Right forelimb (tissue), 1 donor: ENCODE measurements at places on chromosomes 2 and 18.

GRCh38 chr2:54770211-54770610 lies 46.7 kb downstream of the EML6 start:
- no peak for DNase-seq

DNA sequence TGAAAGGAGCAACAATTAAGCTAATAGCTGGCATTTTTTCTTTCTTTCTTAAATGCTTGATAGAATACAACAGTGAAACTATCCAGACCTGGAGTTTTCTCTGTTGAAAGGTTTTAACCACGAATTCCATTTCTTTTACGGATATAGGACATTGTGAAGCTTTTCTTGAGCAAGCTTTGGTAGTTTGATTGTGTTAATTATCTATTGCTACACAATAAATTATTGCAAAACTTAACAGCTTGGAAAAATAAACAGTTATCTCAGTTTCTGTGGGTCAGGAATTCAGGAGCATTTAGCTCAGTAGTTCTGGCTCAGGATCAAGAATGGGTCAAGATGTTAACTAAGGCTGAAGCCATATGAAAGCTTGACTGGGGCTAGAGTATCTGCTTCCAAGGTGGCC lies 11.7 kb downstream of the PHOSPHO2 start:
- no peak for DNase-seq

GRCh38 chr18:36128907-36129299 lies 237 bp downstream of the SLC39A6 start:
- no peak for DNase-seq

DNA sequence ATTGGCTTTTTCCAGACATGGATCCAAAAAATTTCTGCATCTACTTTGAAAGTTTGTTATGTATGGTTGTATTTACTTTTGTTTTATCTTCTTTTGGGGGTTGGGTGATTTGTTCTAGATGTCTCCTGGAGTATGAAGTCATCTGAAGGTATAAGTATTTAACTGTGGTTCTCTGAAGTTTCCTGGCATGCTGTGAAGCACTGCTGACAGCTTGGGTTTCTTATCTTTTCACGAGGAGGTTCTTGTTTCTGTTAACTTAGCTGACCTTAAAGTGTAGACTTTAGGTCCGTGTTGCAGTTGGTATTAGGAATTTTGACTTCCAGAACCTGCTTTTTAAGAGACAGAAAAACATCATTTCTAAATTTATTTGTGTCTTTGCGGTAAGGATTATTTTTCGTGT lies 15.9 kb downstream of the GLS start:
- no peak for DNase-seq

GRCh38 chr2:181995289-181995688 lies 9.6 kb downstream of the PPP1R1C start:
- DNase-seq: no peak

- no peak for DNase-seq
Measured at GRCh38 chr2:11535899-11536344, 2.1 kb downstream of the GREB1 start.

GRCh38 chr2:32865399-32866068 lies 81.2 kb upstream of the LTBP1 start:
- no peak for DNase-seq

DNA sequence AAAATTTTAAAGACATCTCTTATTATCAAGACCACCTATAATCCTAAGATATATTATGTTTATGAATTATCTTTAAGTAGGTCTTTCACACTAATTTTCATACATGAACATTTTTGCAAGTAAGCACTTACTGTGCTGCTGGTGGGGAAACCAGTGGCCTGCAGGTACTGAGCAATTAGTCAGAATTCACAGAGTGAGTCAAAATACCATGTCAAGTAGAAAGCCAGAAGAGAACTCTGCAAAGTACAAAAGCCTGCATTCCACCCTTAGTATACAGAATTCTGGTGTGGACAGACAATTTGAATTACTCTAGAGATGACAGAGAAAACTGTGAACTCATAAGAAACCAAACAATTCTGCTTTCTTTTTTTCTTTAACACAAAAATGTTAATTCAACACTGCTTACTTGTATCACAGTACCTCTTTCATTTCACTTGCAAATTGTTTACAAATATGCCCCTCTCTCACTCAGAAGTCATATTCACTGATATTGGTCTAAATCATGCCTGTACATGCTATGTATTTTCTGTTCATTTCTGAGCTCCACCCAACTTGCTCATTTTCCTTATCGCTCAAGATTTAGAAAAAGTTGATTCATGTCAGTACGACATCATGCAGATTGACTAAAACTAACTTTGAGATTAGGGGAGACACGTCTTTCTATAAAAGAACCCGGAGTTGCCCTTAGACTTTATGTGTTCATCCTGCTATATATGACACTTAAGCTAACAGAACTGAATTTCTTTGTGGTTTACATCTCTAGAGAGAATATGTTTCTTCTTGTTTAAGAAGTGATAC lies 182.9 kb downstream of the IKZF2 start:
- no peak for DNase-seq

DNA sequence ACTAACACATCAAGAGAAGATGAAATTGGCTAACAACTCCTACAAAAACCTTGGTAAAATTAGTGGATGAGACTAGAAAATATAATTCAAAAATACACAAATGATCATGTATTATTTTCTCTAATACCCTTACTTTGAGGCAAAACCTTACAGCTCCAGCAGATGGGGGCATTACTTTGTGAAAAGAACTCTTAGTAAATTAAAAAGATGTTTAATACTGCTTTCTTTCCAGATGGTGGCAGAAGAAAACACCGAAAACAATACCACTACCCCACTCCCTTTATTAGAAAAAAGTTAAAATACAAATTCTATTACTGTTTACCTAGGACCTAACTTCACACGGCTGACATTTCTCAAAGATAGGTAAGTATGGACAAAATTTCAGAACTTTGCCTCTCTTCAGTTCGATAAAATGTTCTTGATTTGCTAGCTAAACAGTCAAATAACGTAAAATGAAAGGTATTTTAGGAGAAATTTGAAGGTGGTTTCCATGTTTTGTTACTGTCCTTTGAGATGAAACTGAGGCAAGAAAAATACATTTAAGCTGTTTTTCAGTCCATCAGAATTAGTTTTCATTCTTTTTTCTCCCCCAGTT lies 30.6 kb downstream of the ORC4 start:
- no peak for DNase-seq

- no peak for DNase-seq
Measured at GRCh38 chr2:16142383-16143361, 202.3 kb downstream of the MYCN start.

GRCh38 chr18:22467760-22468553 lies 50.2 kb upstream of the CTAGE1 start:
- no peak for DNase-seq

DNA sequence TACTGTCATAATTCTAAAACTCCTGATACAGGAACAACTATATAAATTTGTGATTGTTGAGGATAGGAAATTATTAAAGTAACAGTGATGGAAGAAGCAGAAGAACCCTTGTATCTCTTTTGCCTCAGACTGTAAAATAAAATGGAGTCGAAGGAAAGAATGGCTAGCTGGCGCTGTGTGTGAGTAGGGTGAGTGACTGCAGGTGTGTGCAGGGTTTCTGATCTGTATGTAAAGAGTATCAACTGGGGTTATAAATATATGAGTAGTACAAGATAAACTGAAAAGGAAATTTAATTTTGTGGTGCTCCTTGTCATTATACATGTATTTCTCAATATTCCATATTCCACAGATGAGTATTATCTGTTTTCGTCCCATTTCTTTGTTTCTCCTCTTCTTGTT lies 15.2 kb downstream of the POLI start:
- DNase-seq: no peak

GRCh38 chr2:221997100-221997499 lies 301.7 kb downstream of the PAX3 start:
- DNase-seq: no peak

GRCh38 chr2:100664021-100664755 lies 101.4 kb downstream of the PDCL3 start:
- no peak for DNase-seq

DNA sequence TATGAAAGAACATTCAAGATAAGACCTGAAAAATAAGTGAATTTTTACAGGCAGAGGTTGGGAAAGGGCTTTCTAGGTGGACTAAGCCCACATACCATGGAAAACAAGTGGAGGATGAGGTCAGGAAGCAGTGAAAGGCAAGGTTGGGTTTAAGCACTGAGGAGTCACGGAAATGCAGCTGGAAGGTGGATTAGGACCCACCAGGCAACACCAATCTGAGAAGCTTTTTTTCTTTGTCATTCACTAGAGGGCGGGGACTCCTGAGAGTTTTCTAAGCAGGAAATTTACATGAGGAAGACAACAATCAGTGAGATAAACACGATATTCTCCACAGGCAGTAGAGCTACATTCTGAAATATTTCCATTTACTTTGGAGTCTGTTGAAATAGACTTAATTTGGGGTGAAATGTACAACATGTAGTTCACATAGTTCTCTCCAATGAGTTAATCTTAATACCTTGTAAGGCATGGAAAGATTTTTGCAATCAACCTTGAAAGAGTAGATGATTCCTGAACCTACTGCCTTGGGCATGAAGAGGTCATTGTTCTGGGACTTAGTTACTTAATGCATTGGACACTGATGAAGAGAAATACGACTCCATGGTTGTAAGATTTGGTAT lies 40.7 kb downstream of the VIT start:
- no peak for DNase-seq

GRCh38 chr18:48832938-48833700 lies 117.6 kb downstream of the SMAD7 start:
- peak; percentile 70 for DNase-seq

DNA sequence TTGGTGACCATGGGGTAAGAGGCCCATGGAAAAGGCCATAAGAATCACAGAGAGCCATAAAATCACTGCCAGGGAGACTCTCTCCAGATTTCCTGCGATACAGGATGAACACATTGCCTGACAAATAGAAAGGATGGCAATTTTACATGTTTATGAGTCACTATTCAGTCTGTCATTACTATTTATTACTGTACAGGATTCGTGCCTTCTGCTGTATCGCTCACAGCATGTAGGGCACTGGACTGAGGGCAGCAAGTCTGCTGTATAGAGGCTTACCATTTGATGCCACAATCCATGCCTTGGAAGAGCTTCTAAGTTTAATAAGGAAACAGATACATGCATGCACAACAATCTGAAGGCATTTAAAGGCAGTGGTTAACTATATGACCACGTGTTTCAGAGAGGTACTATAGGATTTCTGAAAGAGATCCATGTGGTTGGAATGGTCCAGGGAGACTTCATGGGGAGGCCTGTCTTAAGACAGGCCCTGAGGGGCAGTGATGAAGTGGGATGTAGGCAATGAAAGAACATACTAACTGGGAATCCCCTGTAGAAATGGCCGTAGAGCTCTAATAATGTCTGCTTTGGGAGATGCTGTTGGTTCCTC lies 702.4 kb upstream of the RAB6C start:
- no peak for DNase-seq

GRCh38 chr18:66457245-66457644 lies 146.6 kb downstream of the CDH19 start:
- no peak for DNase-seq

GRCh38 chr2:217974389-217975005 lies 28.3 kb downstream of the TNS1 start:
- no peak for DNase-seq

DNA sequence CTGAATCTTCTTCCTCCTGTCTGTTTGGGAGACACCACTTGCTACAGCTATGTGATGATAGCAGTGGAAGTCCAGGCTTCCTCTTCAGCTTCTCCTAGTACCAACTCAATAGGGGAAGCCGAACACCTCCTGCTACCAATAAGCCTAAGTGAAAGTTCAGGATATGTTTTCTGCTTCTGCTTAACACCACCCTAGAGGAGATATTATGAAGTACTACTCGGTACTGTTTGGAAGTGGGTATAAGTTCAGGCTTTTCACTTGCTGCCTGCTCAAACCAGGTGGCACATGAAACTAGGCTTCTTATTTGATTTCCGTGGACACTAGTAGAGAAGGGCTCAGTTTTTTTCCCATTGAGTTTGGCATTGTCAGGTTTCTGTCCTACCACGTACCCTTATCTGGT lies 99.8 kb downstream of the PTPN4 start:
- DNase-seq: no peak

- peak; percentile 21 for DNase-seq
Measured at GRCh38 chr2:120477198-120477597, 131.3 kb downstream of the INHBB start.

DNA sequence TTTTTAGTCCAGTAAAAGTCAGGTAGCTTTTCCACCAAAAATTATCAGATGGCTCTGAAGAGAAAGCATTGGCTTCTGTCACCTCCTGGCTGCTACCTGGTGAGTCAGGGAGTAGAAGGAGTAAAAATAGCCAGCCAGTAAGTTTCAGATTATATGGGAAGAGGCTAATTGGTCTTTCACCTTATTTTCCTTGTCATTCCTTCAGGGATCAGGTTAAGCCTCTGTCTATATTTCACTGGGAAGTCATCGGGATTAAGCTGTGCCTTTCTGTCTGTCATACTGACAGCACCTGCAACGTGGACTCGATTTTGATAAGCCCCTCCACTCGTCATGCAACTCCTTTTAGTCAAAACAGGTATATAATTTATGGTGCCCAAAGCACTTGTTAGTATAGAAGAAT lies 380.7 kb upstream of the CELF4 start:
- no peak for DNase-seq

DNA sequence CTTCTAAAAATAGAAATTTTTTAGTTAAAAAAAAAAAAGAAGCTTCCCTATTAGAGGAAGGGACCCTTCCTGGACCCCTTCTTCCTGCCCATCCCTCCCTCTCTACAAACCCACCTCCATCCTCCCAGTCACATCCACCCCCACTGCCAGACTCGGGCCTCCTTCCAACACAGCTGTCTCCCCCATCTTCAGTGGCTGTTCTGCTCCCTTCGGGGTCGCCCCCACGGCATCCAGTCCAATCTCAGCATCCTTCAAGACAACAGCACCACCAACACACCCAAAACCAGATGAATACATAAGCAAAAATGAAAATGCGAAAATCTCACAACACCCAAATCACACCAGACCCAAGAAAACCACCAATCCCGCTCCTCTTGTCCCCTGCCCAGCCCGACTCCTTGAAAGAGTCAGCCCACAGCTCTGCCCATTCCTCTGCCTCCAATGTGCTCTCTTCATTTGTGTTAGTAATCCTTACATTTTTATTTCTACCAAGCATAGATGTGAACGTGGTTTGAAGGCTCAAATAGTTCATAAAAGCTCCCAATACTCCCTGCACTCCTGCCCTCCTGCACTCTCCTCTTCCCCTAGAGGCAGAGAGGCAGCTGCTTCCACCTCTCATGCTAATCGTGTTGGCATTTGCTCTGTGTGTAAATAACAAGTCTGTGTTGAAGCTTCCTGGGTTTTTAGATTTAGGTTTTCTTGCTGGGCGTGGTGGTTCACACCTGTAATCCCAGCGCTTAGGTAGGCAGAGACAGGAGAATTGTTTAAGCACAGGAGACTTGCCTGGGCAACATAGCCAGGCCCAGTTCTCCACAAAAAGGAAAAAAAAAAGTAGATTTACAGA lies 37.0 kb downstream of the MAL start:
- DNase-seq: no peak
